ENCODE measurements at places on chromosomes 1 and 21.
A peak's percentile ranks its signal among the peaks of the same experiment; 100 is the strongest.

GRCh38 chr1:24553931-24554330, 2.0 kb upstream of the NCMAP start:
- DNase-seq, result no peak

DNA sequence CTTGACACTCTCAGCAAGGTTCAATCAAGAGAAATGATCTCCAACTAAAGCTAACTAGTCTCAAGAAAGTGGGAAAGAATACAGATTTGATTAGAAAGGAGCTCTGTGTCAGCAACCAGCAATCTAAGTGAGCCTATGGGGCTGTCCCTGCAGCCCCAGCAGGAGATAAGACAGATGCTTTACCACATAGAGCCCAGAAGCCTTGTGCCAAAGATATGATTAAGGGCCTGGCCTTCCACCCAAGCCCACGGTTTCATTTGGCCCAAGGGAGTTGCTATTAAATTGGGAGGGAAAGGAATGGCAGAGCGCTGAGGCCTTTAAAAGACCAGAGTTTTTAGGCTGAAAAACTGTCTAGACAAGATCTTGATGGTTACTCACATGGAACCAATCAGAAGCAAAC, 74.8 kb downstream of the HLCS start:
- DNase-seq, result no peak

DNA sequence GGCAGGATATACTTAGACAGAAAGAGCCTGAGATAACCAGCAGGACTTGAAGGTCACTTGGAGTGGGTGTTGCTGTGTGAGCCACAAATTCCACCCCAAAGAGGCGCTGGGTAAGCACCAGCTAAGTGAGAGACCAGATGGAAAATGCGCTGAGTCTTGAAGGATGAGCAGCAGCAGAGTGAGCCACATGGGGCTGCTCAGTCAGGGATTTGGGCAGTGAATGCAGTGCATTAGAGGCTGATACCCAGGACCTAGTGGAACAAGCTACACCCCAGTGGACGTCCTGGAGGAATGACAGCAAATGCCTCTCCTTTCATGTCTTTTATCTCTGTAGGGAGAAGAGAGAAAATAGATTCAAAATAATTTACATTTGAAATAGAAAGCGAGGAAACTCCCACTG, 11.3 kb downstream of the GRIK1 start:
- no peak for DNase-seq

- no peak for DNase-seq
Observed at GRCh38 chr1:178220094-178220493, 126.2 kb downstream of the RASAL2 start.

DNA sequence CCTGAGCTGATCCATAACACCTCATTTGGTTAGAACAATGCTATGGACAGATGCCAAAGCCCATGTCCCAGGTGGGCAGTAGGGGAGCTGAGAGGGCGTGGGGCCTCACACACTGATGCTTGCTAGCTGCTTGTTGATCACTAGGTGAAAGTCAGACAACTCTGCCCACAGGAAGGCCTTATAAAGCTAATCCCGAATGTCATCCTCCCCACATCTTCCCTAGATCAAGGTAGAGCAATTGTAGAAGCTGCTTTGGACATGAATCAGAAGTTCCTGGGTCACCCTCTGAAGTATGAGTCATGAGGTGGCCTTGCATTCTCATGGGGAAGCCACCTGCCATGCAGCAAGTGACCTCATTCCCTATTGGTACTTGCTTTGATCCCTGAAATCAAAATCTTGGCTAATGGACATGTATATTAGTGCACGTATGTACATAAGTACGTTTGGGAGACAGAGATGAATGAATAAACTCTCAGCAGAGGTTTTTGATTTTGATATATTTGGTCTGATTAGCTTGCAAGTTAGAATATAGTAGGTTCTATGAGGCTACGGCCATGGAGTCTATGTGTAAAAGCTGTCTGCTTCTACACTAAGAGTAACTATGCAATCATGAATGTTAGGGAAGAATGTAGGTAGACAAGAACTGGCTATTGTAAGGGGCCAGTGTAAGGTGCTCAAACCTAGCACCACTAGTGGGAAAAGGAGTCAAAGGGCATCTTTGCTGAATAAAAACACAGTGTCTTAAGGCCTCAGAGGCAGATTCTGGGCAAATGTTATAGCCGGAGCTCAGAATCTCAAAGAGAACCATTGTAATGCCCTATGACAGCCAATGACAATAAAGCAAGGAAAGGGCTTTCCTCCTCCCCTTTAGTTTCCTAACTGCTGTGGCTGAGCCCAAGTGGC, 52.6 kb downstream of the ABCA4 start:
- DNase-seq, result peak; percentile 15
